ENCODE measurements at places on chromosomes 7 and 10. TPM values are rescaled to one million over a fixed set of nuclear protein-coding genes. Genes with fewer than 3 reads are reported as not detected.

Gene RNF32
- 2.7 TPM for total RNA-seq

Gene FAM237B
- not detected for total RNA-seq

Gene CPVL
- 133 TPM for total RNA-seq

Gene ASZ1
- total RNA-seq: not detected

Gene PTPN20
- 1.9 TPM for total RNA-seq

Gene OPN1SW
- total RNA-seq: not detected

Gene WEE2
- 0.06 TPM for total RNA-seq

Gene RNF133
- total RNA-seq: 1.3 TPM

Gene ASB10
- total RNA-seq: not detected

Gene SEMA3A
- 10.7 TPM for total RNA-seq

DNA sequence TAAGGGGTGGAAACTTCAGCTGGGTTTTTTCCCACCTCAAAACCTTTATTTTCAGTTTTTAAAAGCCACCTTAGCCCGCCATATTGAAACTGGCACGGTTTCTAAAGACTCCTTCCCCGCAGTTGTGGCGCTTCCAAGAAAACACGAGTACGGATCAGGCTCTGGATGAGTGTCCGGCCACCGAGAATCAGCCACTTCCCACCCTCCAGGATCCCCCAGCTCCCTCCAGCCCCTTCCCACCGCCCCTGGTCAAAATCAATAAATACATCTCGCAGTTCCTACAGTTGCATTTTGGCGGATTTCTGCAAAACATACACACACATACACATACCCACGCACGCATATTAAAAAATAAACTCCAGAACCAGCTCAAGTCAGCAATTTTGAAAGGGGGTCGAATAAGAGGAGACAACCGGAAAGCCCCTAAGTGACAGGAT, 1.1 kb downstream of the SFMBT2 start:
- DNase-seq: no peak

- DNase-seq: peak; percentile 64
These were observed 28.1 kb downstream of the EPHB4 start for GRCh38 chr7:100799037-100799896.

- no peak for DNase-seq
These were observed 5.7 kb downstream of the SEMA3A start for GRCh38 chr7:84188786-84189405.

DNA sequence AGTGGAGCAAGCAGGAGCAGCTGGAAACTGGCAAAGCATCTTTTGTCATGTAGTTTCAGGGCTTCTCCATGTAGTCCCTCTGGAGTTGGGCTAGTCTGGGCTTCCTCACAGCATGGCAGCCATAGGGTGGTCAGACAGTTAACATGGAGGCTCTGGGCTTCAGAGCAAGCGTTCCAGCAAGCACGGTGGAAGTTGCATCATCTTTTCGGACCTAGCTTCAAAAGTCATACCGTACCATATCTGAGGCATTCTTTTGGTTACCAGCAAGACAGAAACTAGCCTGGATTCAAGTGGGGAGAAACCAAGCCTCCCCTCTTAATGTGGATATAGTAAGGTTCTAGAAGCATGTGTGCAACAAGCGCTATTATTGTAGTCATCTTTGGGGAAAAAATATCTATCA, 135.0 kb downstream of the HTR7 start:
- no peak for DNase-seq

DNA sequence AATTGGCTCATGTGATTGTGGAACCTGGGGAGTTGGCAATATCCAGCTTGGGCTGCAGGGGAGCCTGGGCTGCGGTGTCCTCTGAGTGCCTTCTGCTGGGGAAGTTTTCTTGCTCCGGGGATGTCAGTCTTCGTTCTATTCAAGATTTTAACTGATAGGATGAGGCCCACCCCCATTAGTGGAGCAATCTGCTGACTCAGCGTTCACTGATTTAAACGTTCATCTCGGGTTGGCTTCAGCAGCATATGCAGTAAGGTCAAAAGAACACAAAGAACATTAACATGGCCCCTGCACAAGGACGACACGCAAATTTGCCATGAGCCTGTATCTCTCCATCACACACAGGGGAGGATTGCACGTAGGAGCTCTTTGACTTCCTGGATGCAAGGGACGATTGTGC, 360.6 kb upstream of the ADARB2 start:
- DNase-seq: no peak

DNA sequence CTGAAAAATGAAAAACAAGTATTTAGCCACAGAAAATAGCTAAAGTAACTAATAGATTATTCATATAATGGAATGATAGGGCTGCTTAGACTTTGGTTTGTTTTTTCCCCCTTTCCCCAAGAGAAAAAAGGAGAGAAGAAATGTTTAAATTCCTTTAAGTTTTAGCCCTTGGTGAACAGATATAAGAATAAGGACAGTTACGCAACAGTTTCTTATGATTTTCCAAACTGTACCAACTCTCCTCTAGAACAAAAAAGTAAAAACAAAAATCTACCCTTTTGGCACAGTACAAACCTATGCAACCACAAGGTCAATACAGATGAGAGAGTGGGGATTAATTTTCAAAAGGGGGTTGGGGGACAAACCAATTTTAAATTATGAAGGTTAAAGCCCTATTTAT, 227.7 kb downstream of the CHCHD3 start:
- no peak for DNase-seq

GRCh38 chr10:109941236-109941862, 18.0 kb upstream of the XPNPEP1 start:
- DNase-seq: no peak

DNA sequence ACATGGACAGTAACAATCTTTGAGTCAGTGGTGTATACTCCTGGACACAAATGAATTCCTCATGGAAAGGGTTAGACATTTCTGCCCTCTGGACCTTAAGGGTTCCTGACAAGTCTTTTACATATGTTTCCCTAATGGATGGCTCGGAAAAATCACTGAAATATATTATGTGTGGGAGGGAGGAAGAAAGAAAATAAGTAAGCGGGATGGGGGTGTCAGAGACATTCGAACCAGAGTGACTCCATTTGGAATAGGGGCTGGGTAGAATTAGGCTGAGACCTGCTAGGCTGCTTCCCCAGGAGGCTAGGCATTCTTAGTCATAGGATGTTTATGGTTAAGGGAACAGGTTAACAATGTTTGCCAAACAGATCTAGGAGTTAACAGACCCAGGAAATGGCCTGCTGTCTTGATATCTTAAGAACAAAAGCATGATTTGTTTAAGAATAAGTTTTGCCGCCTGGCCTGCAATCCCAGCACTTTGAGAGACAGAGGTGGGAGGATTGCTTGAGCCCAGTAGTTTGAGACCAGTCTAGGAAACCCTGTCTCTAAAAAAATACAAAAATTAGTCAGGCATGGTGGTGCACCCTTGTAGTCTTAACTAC, 1241.7 kb downstream of the TYW1 start:
- DNase-seq: no peak

GRCh38 chr7:129617652-129618051, 6.1 kb downstream of the NRF1 start:
- DNase-seq: no peak

DNA sequence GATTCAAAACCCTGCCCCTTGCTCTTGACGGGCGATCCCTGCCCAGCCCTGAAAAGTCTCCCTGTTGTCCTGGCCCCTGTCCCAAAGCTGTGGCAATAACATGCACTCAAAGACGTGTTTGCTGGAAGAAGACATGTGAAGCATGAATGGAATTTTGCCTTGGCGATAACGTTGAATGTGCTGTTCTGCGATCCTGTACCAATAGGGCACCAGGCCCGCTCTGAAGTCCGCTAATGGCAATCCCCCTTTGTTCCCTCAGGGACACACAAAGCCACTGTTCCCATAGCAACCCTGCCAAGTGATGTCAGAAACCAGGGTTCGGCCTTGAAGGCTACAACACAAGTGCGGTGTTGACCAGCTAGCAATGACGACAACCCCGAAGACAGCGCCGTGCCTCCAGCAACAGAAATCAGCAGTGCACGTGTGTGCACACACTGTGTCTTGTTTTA, 284.6 kb downstream of the KLF6 start:
- peak; percentile 42 for DNase-seq

GRCh38 chr10:80472234-80473095, 18.4 kb downstream of the TSPAN14 start:
- DNase-seq: no peak

DNA sequence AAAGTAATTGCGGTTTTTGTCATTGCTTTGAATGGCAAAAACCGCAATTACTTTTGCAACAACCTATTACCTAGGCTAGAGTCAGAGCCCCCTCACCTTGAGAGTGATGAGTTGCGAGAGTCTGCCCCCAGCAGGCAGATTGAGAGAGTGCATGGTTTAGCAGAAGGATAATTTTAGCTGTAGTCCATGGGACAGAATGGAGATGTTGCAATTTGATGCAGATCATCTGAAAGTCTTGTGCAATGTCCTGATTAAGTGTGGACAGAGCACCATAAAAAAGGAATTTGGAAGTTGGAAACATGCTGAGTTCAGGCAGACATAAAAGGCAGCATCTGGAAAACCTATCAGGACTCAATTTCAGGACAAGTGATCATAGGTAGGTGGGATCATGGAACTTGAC, 48.7 kb downstream of the GPR141 start:
- no peak for DNase-seq

GRCh38 chr7:120189623-120190022, 83.4 kb upstream of the KCND2 start:
- no peak for DNase-seq

DNA sequence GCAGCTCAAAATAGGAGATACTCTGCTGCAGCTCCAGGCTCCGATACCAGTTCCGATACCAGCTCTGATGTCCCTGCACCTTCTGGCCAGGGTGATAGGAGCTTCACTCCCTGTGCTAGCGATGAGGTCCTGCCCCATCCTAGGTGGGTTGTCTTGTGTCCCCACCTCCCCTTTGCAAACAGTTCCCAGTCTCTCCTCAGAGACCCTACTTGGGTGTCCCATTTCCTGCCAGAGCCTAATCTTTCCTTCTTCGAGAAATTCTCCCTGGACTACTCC, 62.7 kb upstream of the NANOS1 start:
- no peak for DNase-seq

DNA sequence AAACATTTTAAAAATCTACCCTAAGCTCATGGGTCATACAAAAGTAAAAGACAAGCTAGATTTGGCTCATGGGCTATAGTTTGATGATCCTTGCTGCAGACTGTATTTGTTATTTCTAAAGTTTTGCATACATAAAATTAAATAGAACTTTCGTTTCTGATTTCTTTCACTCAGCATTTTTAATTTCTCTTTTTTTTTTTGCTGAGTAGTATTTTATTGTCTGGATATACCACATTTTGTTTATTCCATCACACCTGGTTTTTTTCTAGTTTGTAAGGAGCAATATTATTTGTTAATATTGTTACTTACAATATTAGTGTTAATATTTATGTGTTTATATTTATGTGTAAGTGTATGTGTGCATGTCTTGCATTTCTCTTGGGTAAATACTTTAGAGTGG, 291.5 kb downstream of the ATRNL1 start:
- no peak for DNase-seq

DNA sequence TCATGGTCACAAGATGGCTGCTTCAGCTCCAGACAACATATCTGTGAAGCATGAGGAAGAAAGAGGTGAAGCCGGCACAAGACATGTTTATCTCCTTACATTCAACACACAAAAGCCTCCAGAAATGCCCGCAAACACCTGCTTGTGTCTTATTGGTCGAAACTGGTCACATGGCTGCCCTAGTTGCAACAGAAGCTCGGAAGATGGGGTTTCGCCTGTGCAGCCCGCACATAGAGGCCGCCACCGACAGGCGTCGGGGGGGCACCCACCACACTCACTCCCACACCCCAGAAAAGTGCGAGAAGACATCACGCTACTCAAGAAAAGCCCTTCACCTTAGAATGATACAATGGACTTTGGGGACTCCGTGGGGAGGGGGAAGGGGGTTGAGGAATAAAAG, 63.0 kb upstream of the MGMT start:
- no peak for DNase-seq
